MV-4-11 (cell line): ENCODE measurements at places on chromosomes 1 and 21.

- no peak for DNase-seq
Measured at GRCh38 chr1:234408757-234409156, 35.5 kb downstream of the COA6 start.

GRCh38 chr1:180482425-180483275 is 19.7 kb downstream of the ACBD6 start:
- DNase-seq = peak; percentile 54

DNA sequence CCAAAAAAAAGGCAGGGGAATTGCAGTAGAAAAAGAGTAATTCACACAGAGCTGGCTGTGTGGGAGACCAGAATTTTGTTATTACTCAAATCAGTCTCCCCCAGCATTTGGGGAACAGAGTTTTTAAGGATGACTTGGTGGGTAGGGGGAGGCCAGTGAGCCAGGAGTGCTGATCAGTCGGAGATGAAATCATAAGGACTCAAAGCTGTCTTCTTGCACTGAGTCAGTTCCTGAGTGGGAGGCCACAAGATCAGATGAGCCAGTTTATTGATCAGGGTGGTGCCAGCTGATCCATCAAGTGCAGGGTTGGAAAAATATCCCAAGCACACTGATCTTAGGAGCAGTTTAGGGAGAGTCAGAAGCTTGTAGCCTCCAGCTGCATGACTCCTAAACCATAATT is 23.7 kb upstream of the EDARADD start:
- no peak for DNase-seq

- DNase-seq = no peak
Measured at GRCh38 chr21:37186983-37187382, 80.2 kb downstream of the VPS26C start.

GRCh38 chr1:201945157-201945556 is 1.2 kb downstream of the LMOD1 start:
- DNase-seq = no peak

GRCh38 chr1:182996816-182997215 is 26.4 kb upstream of the LAMC1 start:
- DNase-seq = no peak

- no peak for DNase-seq
Measured at GRCh38 chr1:188723332-188724020, 1754.2 kb downstream of the BRINP3 start.

- no peak for DNase-seq
Measured at GRCh38 chr1:107920999-107921398, 44.0 kb downstream of the VAV3 start.

DNA sequence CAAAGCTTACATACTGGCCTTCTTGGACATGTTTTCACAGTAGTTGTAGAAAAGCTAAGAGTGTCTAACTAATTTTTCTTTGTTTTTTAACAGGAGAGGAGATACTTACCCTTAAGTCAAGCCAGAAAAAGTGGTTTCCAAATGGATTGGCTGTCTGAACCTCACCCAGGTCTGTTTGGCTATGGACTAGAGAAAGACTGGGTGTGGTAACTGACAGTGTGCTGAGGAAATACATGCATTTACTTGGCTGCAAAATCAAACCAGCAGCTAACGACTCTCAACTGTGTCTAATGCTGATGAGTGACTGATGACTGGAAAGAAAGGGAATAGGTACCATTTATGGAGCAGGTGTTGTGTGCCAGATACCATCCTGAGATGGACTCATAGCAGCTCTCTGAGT is 91.1 kb downstream of the MTR start:
- DNase-seq = no peak

DNA sequence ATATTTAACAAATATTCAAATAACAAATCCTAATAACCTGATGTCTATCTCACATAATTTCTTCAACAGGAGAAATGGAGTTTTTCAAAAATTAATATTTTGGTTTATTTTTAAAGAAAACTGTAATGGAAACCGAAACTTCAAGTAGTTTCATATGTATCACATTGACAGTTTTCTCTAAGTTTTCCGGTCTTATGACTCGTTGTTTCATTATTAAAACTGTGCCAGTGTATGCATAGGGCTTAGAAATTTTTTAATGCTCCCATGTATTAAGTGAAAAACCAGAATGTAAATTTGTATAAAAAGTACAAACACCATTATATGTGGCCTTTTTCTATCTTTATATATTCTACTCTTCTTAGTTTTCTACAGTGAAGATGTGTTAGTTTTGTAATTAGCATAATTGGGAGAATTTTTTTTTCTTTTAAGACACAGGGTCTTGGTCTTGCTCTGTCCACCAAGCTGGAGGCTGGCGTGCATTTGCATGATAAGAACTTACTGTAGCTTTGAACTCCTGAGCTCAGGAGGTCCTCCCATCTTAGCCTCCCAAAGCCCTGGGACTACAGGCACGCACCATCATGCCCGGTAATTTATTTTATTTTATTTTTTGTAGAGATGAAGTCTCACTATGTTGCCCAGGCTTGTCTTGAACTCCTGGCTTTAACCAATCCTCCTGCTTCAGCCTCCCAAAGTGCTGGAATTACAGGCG is 43.9 kb upstream of the SAMSN1 start:
- DNase-seq = peak; percentile 24

DNA sequence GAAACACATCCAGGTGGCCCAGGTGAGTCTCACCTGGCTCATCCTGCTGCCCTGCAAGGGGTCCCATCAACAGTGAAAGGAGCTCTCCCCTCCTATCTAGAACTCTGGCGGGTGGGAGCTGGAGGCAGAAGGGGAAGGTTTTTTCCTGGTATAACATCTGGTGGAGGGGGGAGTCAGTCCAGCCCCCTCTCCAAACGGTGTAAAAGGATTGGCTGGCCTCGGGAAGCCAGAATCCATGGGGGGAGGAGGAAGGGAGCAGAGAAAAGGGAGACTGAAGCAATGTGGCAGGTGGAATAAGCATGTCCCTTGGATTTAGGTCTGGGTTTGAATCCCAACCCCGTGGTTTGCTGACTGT is 1.2 kb upstream of the CAMK2N1 start:
- DNase-seq = no peak

GRCh38 chr1:224054611-224055010 is 59.3 kb upstream of the FBXO28 start:
- DNase-seq = no peak

- no peak for DNase-seq
Measured at GRCh38 chr1:93448292-93448982, 519 bp downstream of the FNBP1L start.

DNA sequence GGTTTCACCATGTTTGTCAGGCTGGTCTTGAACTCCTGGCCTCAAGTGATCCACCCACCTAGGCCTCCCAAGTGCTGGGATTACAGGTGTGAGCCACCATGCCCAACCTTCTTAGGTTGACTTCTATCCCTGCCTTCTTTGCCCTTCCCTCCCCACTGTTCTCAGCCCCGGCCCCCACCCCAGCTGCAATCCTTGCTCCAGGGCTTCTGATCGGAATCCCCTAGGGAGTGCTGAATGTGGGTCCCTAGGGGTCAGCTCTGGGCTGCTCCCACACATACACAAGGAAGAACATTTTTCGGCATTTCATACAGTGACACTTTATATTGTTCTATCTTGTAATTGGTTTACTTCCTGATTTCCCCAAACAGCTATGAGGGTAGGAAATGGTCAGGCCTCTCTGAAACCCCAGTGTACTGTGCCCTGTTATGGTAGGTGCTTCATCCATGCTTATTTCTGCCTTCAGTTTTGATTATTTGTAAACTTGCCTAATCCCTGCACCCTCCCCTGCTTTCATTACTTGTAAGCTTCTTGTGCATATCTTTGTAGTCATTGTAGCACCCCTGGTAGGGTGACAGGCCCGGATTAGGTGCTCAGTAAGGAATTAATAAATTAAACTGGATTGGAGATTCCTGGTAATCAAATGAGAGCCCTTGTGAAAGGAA is 5.8 kb upstream of the SRP9 start:
- DNase-seq = no peak

DNA sequence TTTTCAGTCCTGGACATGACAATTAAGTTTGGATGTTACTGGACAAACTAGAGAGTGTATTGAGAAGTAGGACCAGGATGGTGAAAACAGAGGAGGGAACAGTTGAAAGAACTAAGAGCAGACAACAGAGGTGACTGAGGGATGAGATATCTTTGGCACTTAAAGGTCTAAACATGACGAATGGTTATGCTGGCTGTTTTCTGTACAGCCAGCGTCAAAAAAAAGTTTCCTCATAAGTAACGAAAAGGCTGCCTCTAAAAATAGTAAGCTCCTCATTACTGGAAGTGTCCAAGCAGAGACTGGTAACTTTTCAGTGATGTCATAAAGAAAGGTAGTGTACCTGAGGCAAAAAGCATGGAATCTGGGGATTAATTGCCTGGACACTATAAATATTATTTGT is 35.2 kb upstream of the AK4 start:
- no peak for DNase-seq

GRCh38 chr1:199981584-199981983 is 45.9 kb upstream of the NR5A2 start:
- no peak for DNase-seq

- no peak for DNase-seq
Measured at GRCh38 chr1:7420470-7421100, 350.5 kb upstream of the VAMP3 start.

DNA sequence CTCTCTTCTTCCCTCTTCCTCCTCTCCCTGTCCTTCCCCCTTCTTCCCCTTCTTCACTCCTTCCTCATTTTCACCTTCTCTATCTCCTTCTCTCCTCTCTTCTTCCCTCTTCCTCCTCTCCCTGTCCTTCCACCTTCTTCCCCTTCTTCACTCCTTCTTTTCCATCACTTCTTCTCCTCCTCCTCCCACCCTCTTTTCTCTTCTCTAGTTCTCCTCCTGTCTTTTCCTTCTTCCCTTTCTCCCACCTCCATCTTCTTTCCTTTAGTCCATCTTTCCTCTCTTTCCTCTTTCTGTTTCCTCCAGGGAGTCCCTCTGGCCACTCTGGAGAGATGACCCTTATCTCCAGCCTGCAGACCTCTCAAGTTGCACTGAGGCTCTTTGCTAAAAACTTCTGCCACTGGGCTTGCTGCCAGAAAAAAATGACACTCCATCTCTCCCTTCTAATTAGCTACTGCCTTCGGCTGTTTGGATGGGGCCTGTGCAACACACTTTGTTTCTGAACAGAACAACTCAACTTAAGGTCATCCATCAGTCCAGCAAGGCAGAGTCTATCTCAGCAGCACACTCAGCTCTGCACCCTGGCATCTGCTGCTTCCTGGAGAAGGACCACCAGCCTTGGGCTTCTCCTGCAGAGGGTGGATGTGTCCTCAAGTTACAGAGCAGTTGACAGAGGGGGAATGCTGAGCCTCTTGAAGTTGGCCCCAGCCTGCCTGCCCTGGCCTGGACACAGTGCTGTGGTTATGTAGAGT is 538.8 kb downstream of the MATN1 start:
- no peak for DNase-seq

DNA sequence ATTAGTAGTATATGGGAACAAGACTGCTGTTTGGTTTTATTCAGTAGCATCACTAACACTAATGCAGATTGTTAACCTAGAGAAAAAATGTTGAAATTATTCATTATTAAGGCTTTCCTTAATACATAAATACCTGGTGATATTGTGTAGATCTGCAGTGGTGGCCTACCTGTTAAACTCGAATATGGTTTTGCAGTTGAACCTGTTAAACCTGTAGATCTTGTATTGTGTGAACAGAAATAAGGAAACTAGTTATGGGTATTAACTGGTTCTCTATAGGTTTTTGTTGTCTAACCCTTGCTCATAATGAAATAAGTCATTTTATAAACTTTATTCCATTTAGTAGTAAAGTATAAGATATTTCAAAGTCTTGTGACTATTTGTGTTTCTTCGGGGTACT is 23.9 kb downstream of the PKN2 start:
- no peak for DNase-seq

DNA sequence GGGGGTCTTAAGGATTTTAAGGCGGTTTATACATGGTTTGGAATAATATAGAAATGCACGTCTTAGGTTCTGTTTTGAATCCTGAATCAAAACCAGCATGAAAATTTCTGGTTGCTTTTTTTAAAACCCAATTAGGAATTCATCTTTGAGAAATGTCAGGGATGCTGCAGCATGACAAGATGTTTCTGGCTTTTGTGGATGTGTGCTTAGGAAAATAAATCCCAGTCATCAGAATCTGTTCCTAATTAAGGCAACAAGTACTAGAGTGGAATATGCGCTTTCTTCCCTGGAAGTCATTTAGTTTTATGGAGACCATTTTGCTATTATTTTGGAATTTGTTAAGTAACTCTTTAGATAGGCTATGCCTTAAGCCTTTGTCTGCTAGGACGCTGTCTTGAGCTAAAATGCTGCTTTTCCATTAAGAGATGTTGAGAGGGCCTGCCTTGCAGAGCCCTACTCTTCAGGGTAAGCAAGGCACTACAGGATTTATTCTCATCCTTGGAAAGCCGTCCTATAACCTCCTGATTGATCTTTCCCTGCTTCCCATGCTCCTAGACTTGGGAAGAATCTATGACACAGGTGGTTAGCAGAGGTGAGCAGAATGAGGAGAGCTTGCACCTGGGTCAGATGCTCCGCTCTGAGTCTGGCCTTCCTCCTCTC is 332.8 kb downstream of the DISC1 start:
- no peak for DNase-seq

DNA sequence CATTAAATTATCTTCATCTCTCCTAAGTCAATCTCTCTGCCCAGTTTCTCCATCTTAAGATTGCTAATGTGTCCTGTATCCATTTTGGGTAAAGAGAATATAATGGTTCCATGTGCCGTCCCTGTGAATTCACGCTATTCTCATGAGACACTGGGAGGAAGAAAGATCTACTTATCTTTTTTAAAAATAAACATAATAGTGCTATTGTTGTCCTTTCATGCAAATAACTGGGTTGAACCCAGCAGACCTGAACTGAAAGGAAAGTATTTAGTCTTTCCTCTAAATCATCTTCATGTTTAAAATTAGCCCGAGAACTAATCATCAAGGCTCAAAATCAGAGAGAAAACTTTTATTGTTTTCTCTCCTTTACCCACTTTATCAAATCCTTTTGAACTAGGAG is 22.4 kb downstream of the SLAMF1 start:
- no peak for DNase-seq

DNA sequence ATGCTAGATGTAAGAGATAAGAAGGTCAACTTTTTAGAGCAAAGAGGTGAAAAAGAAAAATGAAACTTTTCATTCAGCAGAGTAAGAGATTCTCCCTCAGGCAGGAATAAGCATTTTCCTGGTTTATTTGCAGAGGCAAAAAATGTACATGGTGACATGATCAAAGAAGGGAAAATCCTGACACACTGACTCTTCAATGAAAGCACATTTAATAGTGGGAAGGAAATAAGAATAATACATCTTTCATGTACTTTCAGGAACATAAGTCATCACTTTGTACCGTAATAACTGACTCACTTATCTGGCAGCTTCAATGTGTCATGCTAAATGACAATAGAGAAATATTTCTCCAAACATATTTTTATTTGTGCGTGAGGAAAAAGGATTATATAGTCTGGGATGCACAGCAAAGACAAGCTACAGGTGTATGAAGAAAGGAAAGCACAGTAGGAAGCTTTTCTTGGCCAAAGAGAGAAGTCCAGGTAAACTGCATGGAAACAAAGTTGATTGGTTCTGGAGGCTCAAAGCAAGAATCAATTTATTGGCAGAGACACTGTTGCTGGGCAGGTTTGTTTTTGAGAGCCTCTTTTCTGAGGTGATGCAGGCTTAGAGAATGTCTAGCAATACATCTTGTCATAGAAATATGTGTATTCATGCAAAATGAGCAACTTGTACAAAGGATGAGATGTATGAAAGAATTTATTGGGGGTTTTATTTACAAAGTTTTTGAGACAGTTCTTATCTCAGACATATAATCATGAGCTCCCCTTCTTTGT is 1409.0 kb downstream of the PLA2G4A start:
- no peak for DNase-seq
